ENCODE measurements at places on chromosomes 2 and 18.

GRCh38 chr18:67771271-67771670 is 254.8 kb upstream of the DSEL start:
- DNase-seq = no peak

DNA sequence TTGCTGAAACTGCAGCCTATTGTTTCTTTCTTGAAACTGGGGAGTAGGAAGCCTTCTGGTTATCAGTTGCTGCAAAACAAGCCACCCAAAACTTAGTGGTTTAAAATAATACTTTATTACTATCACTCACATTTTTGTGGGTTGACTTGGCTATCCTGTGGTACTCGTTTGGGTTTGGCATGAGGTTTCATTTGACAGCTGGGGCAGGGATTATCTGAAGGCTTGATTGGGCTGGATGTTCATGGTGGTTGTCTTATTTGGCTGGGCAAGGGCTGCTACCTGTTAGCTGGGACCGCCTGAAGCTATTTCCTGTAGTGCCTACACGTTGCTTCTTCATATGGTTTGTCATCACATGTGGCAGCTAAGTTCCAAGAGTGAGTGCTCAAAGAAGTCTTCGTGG is 122.3 kb downstream of the PLCL1 start:
- DNase-seq = no peak

- DNase-seq = no peak
These were observed 3.3 kb downstream of the VPS54 start for GRCh38 chr2:64015898-64016297.

DNA sequence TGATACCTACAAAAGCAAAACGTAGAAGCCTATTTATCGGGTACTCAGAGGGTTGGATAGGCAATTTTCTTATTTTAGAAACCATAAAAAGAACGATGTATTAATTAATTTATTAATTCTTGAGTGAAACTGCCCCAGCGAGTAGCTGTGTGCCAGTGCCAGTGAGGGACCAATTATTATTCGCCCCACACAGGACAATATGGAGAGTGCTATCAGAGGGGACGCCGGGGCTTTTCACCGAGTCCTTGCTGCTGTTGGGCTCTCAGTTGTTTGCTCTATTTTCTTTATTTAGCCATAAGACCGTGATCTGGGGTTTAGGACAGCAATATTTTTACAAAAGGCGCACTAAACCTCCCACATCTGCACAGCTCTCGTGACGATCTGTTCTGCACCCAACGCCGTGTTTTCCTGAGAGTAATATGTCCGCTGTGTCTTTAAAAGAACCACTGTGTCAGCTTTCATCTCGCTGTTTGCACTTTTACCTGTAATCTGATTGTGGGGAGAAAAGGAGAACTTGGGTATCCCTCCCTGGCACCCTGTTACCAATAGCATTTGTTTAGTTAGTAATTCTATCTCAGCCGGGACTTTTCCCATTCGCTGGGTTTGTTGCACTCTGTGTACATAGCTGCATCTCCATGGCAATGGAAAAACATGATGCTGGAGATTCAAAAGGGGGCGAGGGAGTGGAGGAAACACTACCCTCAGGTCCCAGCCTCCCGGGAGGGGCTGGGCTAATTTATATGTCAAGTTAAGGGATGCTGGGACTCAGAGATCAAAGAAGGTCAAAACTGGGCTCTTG is 30.1 kb upstream of the ZNF516 start:
- peak; percentile 84 for DNase-seq

- DNase-seq = no peak
These were observed 442.4 kb downstream of the EPHA4 start for GRCh38 chr2:221129657-221130056.

- DNase-seq = no peak
These were observed 43.1 kb upstream of the HDAC4 start for GRCh38 chr2:239443666-239444567.

- no peak for DNase-seq
These were observed 90.3 kb upstream of the SNTG2 start for GRCh38 chr2:860259-860855.

DNA sequence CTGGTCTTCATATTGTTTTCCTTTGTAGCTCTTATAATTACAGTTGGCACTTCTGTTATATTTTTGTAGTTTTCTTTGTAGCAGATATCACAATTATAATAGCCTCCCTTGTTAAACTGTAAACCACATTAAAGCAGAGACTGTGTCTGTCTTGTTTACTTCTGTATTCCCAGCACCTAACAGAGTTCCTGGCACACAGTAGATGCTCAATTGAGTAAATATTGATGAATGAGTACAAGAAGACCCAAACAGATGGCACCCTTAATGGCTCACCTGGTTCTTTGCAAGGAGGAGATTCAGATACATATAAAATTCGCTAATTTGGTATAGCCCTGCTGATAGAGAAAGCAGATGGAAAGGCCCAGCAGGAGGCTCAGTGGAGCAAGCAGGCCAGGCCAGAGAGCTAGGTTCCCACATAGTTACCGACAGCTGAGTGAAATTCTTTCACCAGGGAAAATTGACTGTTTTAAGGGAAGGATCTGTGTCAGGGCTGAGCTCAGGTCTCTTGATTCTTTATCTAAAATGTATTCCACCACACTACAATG is 120.1 kb downstream of the NUP35 start:
- peak; percentile 17 for DNase-seq

DNA sequence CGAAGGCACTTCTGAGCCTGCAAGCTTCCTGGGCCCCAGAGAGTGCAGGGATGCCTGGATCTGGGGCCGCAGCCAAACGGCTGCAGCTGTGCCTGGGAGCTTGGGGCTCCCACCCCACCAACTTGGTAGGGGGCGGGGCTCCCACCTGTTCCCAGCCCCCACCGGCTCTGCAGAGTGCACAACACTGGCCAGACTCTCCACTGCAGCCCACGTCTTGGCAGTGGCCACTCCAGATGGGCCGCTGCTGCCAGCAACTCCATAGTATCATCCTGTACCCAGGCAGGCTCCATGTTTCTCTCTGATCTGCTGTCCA is 9.9 kb downstream of the DYSF start:
- DNase-seq = no peak

DNA sequence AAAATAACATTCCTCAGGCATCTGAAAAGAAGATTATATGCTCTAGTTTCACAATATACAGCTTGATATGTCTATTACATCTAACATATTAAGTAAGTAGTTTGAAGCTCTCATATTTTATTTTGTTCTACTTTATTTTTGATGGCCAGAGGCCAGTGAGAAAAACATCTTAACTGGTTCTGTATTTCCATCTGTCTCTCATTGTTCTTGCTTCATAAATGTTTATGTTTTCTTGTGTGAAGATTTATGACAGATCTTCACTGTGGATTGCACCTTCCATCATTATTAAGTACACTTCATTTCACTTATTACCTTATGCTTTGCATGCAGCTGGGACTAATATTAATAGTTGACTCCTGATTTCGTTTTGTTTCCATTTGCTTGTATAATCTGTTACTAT is 511.2 kb downstream of the TSN start:
- DNase-seq = no peak

DNA sequence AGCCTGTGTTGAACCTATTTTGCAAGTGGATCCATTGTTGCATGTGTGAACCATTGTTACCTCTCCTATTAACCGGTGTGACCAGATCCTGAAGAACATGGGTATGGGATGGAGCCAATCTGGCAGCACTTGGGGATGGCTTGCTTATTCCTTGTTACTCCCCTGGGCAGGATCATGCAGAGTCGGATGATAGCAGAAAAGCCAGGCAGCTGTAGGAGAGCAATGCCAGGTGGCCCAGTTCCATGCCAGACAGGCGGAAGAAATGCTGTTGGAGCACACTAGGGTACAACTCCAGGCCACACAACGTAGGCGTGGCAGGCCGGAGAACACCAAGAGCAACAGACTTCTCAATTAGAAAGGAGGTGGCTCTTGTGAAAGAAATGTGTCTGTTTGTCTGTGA is 16.3 kb upstream of the MYO1B start:
- peak; percentile 20 for DNase-seq

- DNase-seq = no peak
These were observed 31.8 kb downstream of the CREG2 start for GRCh38 chr2:101355401-101356054.

GRCh38 chr2:170218456-170218855 is 40.5 kb downstream of the MYO3B start:
- no peak for DNase-seq

GRCh38 chr2:227033471-227034148 is 130.4 kb downstream of the COL4A4 start:
- no peak for DNase-seq

GRCh38 chr2:106130251-106130998 is 63.7 kb downstream of the UXS1 start:
- no peak for DNase-seq

DNA sequence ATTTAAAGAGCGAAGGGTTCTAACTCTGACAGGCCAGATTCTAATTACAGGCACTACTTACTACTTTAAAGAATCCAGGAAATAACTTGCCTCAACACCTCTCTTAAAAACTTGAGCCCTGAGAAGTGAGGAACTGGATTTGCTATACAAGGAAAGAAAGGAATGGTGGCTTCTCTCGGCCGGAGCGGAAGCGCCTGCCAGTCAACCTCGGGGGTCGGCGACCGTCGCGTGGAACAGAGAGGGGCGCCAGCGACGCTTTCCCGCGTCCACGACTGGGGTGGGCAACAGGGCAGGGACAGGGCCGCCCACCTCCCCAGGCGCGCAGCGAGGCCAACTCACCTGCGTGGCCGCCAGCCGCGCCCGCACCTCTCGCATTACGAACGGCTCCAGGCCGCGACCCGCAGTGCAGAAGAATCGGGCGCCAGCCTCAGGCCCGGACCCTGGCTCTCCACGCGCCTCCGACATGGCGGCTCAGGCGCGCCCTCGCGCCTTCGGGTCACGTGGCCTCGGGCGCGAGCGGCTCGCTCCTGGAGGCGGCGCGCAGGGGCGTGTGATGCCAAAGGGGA is at the start of gene THUMPD2:
TSS of gene THUMPD2 (minus strand) at position 484 of the 566 bp plus-strand sequence. CDS start at position 465, 19 bp downstream.
- peak; percentile 91 for DNase-seq

GRCh38 chr18:56542476-56542875 is 95.9 kb downstream of the TXNL1 start:
- no peak for DNase-seq

GRCh38 chr18:34399892-34400291 is 175.2 kb upstream of the NOL4 start:
- DNase-seq = no peak

DNA sequence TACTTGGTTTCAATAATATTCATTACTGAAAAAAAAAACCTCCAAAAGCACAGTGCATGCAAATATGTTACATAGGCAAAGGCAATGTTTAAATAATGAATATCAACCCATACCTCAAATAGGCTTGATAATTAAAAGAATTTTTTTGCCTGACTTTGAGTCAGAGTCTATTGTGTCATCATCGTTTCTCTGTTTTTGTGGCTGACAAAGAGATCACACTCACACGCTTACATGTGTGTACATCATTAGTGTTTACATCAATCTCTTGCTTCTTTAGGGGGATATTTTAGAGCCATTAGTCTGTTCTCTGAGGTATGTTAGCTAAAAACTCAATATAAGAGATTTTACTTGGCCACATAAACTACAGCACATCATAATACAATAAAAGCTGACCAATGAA is 150.3 kb upstream of the MMADHC start:
- no peak for DNase-seq

- no peak for DNase-seq
These were observed 8.3 kb upstream of the YWHAQ start for GRCh38 chr2:9639000-9639602.

- DNase-seq = no peak
These were observed 339.2 kb upstream of the EPHA4 start for GRCh38 chr2:221911321-221911720.

DNA sequence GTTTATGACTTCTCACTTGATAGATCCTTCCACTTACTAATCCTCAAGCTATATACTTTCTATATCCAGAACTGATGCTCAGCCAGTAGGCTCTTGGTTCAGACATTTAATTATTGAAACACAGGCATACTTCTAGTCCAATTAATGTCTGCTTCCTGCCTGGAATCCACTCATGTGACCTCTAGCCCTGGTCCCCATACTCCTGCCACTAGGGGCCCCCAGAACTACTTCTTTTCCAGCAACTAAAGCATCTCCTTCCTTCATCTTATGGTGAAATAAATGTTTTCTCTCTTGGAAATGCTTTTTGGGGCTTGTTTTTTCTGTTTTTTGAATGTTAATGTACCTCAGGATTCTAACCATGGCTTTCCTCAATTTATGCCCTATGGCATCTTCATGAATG is 527.6 kb downstream of the SATB2 start:
- DNase-seq = no peak

GRCh38 chr2:128155970-128156369 is 65.0 kb downstream of the UGGT1 start:
- DNase-seq = no peak

DNA sequence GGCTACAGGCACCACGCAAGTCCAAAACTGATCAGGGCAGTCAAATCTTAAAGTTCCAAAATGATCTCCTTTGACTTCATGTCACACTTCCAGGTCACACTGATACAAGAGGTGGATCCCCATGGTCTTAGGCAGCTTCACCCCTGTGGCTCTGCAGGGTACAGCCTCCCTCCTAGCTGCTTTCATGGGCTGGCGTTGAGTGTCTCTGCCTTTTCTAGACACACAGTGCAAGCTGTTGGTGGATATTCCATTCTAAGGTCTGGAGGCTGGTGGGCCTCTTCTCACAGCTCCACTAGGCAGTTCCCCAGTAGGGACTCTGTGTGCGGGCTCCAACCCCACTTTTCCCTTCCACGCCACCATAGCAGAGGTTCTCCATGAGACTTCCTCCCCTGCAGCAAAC is 838.2 kb upstream of the CHAC2 start:
- no peak for DNase-seq

DNA sequence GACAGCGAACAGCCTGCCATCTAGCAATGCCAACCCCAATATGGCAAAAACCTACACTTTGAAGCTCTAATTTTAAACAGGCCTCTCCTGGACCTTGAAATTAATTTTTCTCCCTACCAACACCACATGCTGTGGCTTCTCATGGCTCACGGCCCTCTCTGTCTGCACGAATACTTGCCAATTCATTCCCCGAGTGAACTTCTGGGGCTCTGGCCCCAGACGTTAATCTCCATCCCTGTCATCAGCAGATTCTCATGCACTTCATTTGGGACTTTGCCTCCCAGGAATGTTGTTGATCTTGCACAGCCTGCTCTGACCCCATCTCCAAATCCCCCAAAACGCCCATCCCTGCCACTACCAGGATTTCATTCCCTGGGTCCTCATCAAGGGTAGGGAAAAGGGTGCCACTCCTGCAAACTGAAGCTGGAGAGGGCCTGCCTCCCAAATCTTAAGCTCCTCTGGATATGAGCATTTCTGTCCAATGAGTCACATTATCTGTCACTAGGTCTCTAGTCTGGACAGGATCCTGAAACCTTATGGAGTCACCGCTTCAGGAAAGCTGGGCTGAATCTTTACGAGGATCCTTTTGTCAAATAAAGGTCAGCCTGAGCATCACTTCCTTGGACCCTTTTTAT is 10.4 kb downstream of the FIGLA start:
- DNase-seq = no peak

Measured in brain (organoid and tissue), 16 donors.